ENCODE measurements at places on chromosomes 12 and 14.

DNA sequence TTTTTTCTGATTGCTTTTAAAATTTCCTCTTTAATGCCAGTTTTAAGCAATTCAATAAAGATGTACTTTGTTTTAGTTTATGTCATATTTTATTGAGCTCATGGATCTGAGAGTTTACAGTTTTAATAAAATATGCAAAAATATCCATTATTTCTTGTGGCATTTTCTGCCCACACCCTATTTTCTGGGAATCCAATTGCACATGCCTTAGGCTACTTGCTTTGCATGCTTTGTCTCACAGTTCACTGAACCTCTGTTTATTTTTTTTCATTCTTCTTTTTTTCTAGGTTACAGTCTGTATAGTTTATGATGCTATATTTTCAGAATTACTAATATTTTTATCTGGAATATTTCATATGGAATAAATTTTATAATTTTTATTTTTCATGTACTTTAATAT lies 1258.0 kb downstream of the FSCB start:
- no peak for DNase-seq

DNA sequence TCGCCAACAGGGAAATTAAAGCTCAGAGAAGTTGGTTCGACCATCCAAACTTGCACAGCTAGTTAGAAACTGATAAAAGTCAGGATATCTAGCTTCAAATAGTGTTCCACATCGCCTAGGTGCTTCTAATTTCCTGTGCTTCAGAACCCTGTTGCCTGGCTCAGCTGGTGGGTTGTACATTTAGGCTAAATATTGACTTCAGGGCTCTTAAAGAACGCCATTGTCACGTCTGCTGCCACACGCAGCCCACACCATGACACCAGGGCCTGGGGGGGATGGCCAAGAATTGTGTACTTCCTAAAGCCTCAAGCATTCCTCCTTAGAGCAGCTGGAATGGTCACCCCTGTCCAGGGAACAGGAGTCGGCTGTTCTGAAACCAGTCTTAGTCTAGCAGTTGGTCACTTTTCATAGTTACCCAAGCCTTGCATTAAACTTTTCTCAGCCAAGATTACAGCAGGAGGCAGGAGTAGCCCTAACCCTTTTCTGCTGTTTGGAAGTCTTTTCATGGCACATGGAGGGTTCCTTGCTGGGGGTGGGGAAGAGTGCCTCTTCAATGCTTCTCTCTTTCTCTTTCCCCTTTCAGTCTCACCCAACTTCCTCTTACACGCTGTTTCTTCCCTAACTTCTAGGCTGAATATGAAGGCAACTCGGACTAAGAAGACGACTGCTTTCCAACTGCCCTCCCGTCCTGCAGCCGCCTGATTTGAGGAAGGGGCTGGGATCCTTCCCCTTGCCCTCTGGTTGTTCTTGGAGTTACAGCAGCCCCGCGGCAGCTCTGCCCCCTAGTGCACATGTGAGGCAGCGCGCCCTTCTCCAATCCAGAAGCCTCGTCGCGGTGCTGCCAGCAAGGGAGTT lies 17.1 kb downstream of the FOS start:
- peak; percentile 58 for DNase-seq

DNA sequence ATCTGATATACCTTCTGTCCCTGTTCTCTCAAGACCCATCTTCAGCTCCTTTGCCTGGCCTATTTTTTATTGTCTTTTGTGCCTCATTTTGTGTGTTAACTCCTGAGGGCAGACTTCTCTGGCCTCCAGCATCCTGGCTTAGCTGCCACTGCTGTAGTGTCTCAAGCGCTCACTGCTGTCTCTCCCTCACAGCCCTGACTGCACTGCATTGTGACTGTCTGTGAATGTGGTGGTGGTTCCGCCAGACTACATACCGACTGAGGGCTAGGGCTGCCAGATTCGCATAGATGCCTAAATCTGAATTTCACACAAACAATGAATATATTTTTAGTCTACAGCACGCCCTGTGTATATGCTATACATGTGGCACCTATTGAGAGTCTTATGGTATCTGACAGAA lies 1088.9 kb upstream of the TMEM132C start:
- no peak for DNase-seq

DNA sequence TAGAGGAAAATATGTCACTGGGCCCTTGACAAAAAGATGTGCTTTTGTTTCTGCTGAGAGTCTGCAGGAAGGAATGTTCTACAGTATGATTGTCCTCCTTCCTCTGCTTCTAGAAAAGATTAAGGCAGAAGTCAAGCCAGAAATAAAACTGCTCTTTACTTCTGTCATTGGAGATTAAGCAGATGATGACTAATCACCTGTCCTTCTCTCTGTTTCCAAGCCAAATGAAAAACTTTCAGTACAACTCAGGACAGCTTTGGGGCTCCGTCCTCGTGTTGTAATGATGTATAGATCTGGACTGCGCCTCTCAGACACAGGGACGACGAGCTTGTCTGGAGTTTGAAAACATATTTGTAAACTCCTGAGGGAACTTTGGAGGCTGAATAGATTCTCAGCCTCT lies 159.3 kb downstream of the DYRK2 start:
- no peak for DNase-seq

DNA sequence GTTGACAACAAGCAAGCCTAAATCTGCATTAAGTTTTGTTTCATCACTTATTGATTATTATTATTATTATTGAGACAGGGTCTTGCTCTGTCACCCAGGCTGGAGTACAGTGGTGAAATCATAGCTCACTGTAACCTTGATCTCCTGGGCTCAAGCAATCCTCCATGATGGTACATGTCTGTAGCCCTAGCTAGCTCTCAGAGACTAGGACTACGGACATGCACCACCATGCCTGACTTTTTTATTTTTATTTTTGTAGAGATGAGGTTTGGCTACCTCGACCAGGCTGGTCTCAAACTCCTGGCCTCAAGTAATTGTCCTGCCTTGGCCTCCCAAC lies 35.7 kb upstream of the STK38L start:
- no peak for DNase-seq
